ENCODE measurements at places on chromosomes 13 and 19.

DNA sequence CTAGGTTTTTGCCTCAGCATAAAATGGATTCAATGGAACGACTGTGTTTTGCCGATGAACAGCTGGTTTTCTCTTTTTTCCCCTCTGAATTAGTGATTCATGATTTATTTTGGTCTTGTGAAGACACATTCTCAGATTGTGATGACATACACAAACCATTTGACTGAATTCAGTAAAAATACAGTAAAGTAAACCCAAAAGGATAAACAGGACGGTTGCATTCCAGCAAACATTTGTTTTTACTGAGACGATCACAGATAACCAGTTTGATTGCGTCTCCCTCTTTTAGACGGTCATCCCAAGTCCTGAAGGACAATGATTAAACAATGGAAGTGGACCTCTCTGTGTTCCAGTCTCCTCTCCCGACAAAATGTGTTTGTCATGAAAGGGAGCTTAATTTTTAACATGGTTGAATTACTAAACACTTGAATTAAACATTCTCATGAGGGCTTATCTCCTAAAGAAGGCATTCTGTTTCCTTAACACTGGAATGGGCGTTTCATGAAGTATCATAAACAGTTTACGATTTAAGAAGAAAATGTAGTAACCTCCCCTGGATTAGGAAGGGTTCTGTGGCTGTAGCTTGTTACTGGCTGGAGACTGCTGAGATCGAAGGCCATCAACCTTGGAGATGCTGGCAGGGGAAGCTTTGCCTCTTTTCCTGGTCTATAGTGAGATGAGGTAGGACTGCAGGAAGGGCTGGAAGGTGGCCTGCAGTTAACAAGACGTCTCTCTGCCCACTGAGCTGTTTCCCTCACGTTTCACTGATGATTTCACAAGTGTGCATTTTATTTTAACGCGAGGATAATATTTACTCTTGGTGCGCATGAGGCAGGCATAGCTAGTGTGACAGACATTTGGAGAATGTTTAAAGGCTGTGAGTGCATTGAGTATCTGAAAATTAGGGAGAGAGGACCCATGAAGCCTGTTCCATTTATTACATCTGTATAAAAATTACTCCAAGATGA, 457.9 kb downstream of the FGF9 start:
- H3K4me3 ChIP-seq: no peak overlapping the region
- no peaks in the 10 kb centered on the region for H3K27me3 ChIP-seq
- peaks cover 8% of the 10 kb centered on the region for H3K36me3 ChIP-seq
- H3K4me1 ChIP-seq: peaks cover 61% of the 10 kb centered on the region
- DNase-seq: no peak

- no peaks in the 10 kb centered on the region for H3K36me3 ChIP-seq
- no peak overlapping the region for H3K4me3 ChIP-seq
- no peak for DNase-seq
- peaks cover 10% of the 10 kb centered on the region for H3K27me3 ChIP-seq
- peaks cover 15% of the 10 kb centered on the region for H3K4me1 ChIP-seq
- no peak overlapping the region for H3K27ac ChIP-seq
Measured at GRCh38 chr19:378706-379105, 30.2 kb downstream of the C2CD4C start.

- no peaks in the 10 kb centered on the region for H3K36me3 ChIP-seq
- H3K4me1 ChIP-seq: peaks cover 1% of the 10 kb centered on the region
- no peak for DNase-seq
- H3K27me3 ChIP-seq: peaks cover 3% of the 10 kb centered on the region
- no peak overlapping the region for H3K27ac ChIP-seq
Measured at GRCh38 chr13:74561155-74561554, 427.0 kb upstream of the KLF12 start.

- no peaks in the 10 kb centered on the region for H3K27me3 ChIP-seq
- H3K36me3 ChIP-seq: no peaks in the 10 kb centered on the region
- DNase-seq: no peak
- H3K4me3 ChIP-seq: no peak overlapping the region
Measured at GRCh38 chr19:33408538-33409434, 35.3 kb downstream of the CEBPG start.

DNA sequence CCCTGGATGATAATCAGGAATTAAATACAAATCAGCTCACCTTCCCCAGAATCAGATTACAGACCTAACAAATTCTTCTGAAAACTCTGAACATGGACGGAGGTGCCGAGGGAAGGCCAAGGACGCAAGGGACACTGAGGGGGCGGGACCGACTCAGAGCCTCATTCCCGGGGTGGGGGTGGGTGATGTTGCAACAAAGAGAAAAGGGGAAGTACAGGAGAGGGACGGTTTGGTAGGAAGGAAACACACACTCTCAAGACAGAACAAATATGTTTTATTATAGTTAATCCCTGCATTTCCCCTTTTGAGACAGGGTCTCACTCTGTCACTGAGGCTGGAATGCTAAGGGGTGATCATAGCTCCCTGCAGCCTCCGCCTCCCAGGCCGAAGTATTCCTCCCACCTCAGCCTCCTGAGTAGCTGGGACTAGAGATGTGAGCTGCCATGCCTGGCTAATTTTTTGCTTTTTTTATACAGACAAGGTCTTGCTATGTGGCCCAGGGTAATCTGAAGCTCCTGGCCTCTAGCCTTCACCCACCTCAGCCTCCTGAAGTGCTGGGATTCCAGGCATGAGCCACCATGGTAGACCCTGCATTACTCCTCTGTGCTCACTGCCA, 786 bp upstream of the LILRA2 start:
- no peak overlapping the region for H3K27ac ChIP-seq
- H3K27me3 ChIP-seq: peaks cover 29% of the 10 kb centered on the region
- no peak for DNase-seq
- H3K36me3 ChIP-seq: no peaks in the 10 kb centered on the region
- peaks cover 9% of the 10 kb centered on the region for H3K4me1 ChIP-seq
- H3K4me3 ChIP-seq: no peak overlapping the region

DNA sequence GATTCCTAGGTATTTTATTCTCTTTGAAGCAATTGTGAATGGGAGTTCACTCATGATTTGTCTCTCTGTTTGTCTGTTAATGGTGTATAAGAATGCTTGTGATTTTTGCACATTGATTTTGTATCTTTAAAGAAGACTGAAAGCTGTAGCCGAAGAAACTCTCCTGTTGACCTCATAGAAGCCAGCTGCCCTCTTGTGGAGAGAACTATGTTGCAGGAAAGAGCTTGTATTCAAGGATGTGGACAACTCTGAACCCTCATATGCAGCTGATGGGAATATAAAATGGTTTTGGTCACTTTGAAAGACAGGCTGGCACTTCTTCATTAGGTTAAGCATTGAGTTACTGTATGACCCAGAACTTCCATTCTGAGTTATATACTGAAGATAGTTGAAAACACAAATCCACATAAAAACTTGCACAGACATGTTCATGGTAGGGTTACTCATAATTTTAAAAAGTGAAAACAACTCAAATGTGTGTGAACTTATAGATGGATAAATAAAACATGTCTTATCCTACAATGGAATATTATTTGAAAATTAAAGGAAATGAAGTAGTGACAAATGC, 65.8 kb upstream of the SLITRK6 start:
- H3K4me1 ChIP-seq: no peaks in the 10 kb centered on the region
- no peak overlapping the region for H3K27ac ChIP-seq
- no peak overlapping the region for H3K4me3 ChIP-seq
- H3K36me3 ChIP-seq: no peaks in the 10 kb centered on the region
- DNase-seq: no peak
- H3K27me3 ChIP-seq: no peaks in the 10 kb centered on the region

DNA sequence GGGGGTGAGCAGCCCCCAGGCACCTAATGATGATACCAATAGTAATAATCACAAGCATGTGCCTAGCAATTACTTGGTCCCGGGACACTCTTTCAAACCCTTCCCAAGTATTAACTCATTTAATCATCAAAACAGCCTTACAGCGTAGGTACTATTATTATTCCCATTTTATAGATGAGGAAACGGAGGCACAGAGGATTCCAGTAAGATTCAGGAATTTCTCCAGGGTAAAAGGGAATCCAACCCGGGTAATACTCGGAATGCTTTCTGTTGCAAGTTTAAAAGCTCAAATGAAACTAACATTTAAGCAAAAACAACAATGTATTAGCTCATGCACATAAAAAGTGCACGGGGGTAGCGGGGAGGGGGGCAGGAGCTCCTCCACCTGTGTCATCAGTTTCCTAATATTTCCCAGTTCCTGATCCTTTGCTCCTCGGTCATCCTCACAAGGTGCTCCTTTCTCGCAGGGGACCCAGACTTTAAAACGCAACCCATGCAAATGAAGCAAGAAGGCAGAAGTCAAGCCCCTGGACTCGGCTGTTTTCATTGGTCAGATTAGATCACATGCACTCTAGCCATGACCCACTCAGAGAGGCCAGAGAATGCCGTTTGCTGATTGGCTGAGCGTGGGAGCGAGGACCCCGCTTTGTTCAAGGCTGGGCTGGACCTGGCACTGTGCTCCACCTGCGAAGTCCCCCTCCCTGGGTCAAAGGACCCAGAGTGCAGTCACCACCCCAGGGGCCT, 38.3 kb upstream of the C19orf12 start:
- H3K36me3 ChIP-seq: no peaks in the 10 kb centered on the region
- peaks cover 2% of the 10 kb centered on the region for H3K27me3 ChIP-seq
- no peak for DNase-seq
- H3K27ac ChIP-seq: no peak overlapping the region
- no peak overlapping the region for H3K4me3 ChIP-seq
- no peaks in the 10 kb centered on the region for H3K4me1 ChIP-seq

- DNase-seq: no peak
- peaks cover 19% of the 10 kb centered on the region for H3K4me1 ChIP-seq
- H3K27me3 ChIP-seq: no peaks in the 10 kb centered on the region
- peaks cover 33% of the 10 kb centered on the region for H3K36me3 ChIP-seq
- H3K4me3 ChIP-seq: no peak overlapping the region
Measured at GRCh38 chr19:34474233-34474989, 7.1 kb upstream of the WTIP start.
